Activated naive CD4-positive, alpha-beta T cell (primary cell): ENCODE measurements at places on chromosomes 16 and 17.

- DNase-seq: no peak
These were observed 172.9 kb upstream of the ZFHX3 start for GRCh38 chr16:73220836-73221235.

- no peak for DNase-seq
These were observed 162.5 kb downstream of the TRIM37 start for GRCh38 chr17:58944166-58944565.

DNA sequence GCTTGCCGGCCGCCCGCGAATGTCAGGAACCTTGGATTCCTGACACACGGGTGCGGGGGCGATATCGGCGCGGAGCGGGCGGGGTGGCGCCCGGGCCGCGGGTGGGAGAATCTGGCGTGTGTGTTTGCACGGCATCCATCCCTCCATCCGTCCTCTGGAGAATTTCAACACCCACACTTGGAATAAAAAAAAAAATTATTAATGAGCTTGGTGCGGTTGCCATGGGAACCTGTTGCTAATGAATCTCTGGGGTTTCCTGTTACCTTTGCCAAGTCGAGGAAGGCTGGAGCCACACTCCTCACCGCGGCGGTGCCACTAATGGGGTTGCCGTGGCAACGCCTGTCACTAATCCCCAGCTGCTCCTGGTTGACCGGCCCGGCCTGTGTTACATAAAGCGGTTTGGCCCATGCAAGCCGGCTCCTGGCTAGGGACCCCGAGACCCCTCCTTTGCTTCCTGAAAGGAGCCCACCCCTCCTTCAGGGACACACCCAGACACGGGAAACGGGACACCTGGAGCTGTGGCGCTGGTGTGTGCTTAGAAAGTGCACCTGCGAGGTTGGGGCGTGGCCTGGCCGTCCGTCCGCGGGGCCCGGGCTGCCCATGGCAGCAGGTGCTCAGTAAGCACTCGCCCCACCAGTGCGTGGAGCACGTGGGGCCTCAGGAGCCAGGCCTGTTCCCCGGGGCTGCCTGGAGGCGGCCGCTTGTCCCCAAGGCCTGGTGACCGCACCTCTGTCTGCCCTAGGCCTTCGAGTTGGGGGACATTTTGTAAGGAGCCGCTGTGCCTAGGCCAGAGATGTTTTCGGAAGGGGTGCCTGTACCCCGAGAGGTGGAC, 14.6 kb downstream of the CACNA1H start:
- DNase-seq: no peak

GRCh38 chr17:38705803-38706504, 881 bp downstream of the MLLT6 start:
- no peak for DNase-seq

GRCh38 chr17:38536661-38537060, 69.1 kb downstream of the SRCIN1 start:
- DNase-seq: no peak

DNA sequence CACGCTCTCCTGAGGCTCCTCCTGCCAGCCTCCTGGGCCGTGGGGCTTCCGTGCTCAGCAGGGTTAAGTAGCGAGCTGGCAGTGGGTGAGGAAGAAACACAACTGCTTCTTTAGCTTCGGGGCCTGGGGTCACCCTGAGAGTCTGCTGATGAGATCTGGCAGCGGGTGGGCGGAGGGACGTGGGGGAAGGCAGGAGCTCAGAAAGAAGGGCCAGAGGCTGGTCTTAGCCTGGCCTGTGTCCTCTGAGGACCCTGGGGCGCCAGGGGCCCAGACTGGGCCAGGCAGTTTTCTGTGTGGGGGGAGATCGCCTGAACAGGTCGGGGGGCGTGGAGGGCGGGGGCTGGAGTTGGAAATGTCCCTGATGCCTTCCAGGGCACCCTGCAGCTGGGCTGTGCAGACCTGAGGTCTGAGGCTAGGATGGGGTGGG, 97.8 kb upstream of the GSE1 start:
- no peak for DNase-seq

DNA sequence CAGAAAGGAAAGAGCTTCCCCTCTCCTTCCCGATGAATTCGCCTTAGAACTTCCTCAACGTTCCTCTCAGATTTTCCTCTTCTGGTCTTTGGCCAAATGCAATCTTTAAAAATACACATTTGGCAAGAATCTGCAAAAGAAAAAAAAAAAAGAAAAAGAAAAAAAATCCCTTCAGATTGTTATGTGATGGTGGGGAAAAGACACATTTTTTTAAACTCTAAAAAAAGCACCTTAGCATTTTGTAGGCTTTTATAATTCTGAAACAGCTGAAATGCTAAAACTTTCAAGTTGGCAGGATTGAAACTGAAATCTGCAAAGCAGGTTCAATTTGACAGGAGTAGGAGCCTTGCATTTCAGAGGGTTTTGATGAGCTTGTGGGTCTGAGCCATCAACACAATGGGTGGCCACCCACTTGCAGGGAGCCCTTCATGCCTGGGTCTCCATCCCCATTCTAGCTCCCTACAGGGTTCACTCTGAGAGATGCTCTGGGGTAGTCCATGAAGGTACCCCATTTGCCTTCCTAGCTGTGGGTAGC, 33.1 kb downstream of the CACNG3 start:
- no peak for DNase-seq

DNA sequence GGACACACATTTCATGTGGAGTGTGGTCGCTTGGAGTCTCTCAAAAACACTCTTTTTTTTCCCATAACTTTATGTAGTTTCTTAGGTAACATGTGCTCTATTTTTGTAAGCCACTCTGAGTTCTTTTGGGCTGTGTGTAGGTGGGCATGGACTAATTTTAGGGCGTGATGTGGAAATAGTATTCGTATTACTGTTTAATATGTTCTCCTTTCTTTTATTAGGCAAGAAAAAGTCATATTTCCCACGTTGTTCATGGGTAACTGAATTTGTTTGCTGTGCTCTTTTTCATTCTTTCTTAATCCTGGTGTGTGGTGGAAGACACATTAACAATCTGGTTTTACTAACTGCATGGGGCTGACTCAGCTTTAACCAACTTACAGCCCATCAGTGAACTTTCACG, 27.4 kb downstream of the NDEL1 start:
- no peak for DNase-seq

DNA sequence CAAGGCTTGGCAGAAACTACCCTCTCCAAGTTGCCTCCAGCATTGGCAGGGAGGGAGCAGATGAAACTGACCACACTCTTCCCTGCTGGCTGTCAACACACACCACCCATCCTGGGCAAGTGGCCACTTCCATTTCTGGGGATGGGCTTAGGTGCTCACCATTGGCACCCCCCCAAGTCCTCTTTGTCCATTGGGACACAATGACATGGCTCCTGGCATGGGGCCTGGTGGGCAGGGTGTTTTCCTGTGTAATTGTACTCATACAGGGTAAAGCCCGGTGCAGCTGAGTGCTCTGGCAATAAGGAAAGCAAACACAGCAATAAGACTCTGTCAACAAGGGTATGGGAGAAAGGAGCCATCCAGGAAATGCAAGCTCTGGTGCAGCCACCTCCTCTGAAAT, 22.6 kb downstream of the SCNN1B start:
- no peak for DNase-seq

DNA sequence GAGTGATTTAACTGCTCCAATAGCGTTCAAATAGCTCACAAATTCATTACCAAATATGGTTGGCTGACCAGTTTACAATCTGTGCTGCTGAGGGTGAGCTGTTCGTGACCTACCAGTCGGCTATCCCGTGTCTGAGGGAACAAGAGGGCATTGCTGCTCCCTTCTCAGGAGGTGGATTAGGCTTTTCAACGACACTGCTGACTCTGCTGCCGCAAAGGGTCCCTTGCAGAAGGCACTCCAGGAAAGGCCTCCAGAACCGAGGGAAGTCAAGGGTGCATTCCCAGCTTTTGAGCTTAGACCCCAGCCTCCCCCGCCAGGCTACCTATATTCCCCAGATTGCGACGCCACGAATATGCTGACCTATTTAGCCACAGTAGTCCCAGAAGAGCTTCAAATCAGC, 32.3 kb downstream of the GJC1 start:
- no peak for DNase-seq

- DNase-seq: no peak
These were observed 2.4 kb upstream of the MTMR4 start for GRCh38 chr17:58516644-58517377.
